MCF 10A (cell line): ENCODE measurements at places on chromosomes 4 and X. TPM values are rescaled to one million over a fixed set of nuclear protein-coding genes. Genes with fewer than 3 reads are reported as not detected.

DNA sequence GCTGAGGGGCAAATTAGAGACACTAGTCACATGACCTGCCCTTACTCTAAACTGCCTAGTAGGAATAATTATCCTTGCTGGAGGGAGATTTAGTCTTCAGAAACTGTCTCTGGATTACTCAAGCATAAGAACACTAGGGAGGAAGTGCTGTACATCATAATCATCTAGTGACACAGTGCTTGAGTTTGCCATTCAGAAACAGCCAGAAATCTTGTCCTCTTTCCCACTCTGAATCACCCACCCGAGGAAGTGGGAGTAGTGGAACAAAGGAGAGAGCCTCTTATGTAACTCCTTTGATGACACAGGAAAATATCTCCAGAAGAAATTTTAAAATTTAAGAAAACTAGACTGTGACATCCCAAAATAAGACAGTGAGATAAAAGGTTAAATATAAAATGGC is 69.3 kb upstream of the PCDH19 start:
- no peak overlapping the region for H3K27ac ChIP-seq
- H3K36me3 ChIP-seq: no peaks in the 10 kb centered on the region
- DNase-seq: no peak
- H3K4me3 ChIP-seq: no peak overlapping the region
- peaks cover 47% of the 10 kb centered on the region for H3K27me3 ChIP-seq

- no peak overlapping the region for H3K27ac ChIP-seq
- no peak overlapping the region for H3K4me3 ChIP-seq
- H3K4me1 ChIP-seq: peaks cover 10% of the 10 kb centered on the region
- no peaks in the 10 kb centered on the region for H3K27me3 ChIP-seq
Measured at GRCh38 chr4:102781570-102781969, 20.8 kb upstream of the MANBA start.

- H3K36me3 ChIP-seq: peaks cover 5% of the 10 kb centered on the region
- H3K27me3 ChIP-seq: no peaks in the 10 kb centered on the region
- no peak overlapping the region for H3K4me3 ChIP-seq
- no peaks in the 10 kb centered on the region for H3K4me1 ChIP-seq
- H3K27ac ChIP-seq: no peak overlapping the region
Measured at GRCh38 chr4:112370466-112370865, 73.3 kb downstream of the ALPK1 start.

GRCh38 chr4:145623831-145624230 is 4.6 kb downstream of the MMAA start:
- no peak overlapping the region for H3K4me3 ChIP-seq
- no peaks in the 10 kb centered on the region for H3K27me3 ChIP-seq
- no peak for DNase-seq
- peaks cover 9% of the 10 kb centered on the region for H3K4me1 ChIP-seq
- H3K27ac ChIP-seq: no peak overlapping the region
- peaks cover 9% of the 10 kb centered on the region for H3K36me3 ChIP-seq

Gene NAA10
- total RNA-seq: 166 and 196 TPM in 2 replicates

GRCh38 chr4:47075262-47075661 is 43.9 kb downstream of the GABRB1 start:
- H3K27me3 ChIP-seq: no peaks in the 10 kb centered on the region

Gene STBD1
- 3.7 and 5.7 TPM in 2 replicates for total RNA-seq

- H3K27me3 ChIP-seq: peaks cover 46% of the 10 kb centered on the region
- H3K27ac ChIP-seq: no peak overlapping the region
- H3K4me1 ChIP-seq: no peaks in the 10 kb centered on the region
- DNase-seq: no peak
Measured at GRCh38 chrX:54198262-54198661, 15.2 kb upstream of the FAM120C start.

Gene SPANXA1
- total RNA-seq: not detected in 2 replicates
